ENCODE measurements at places on chromosomes 2 and 18. TPM values are rescaled to one million over a fixed set of nuclear protein-coding genes. Genes with fewer than 3 reads are reported as not detected.

The UGT1A10 gene
- not detected for total RNA-seq

The ZSCAN30 gene
- 22.7 TPM for total RNA-seq

The DAPL1 gene
- 1.8 TPM for total RNA-seq

The FAM161A gene
- total RNA-seq, result 9.7 TPM

The LINC00305 gene
- not detected for total RNA-seq

All from spinal cord (tissue), 10 donors.